Calu3 (cell line): ENCODE measurements at places on chromosomes 5 and 9. TPM values are rescaled to one million over a fixed set of nuclear protein-coding genes. Genes with fewer than 3 reads are reported as not detected.

SSBP2 gene
- total RNA-seq: 15.5 and 18.9 TPM in 2 replicates

HTR1A gene
- total RNA-seq: not detected in 2 replicates

PDZD2 gene
- 0.76 and 0.97 TPM in 2 replicates for total RNA-seq

KYAT1 gene
- total RNA-seq: 3.7 and 4.1 TPM in 2 replicates

GRCh38 chr5:105263515-105263914 lies 1700.9 kb upstream of the NUDT12 start:
- no peak overlapping the region for H3K27ac ChIP-seq
- H3K4me1 ChIP-seq: peaks cover 5% of the 10 kb centered on the region

DNA sequence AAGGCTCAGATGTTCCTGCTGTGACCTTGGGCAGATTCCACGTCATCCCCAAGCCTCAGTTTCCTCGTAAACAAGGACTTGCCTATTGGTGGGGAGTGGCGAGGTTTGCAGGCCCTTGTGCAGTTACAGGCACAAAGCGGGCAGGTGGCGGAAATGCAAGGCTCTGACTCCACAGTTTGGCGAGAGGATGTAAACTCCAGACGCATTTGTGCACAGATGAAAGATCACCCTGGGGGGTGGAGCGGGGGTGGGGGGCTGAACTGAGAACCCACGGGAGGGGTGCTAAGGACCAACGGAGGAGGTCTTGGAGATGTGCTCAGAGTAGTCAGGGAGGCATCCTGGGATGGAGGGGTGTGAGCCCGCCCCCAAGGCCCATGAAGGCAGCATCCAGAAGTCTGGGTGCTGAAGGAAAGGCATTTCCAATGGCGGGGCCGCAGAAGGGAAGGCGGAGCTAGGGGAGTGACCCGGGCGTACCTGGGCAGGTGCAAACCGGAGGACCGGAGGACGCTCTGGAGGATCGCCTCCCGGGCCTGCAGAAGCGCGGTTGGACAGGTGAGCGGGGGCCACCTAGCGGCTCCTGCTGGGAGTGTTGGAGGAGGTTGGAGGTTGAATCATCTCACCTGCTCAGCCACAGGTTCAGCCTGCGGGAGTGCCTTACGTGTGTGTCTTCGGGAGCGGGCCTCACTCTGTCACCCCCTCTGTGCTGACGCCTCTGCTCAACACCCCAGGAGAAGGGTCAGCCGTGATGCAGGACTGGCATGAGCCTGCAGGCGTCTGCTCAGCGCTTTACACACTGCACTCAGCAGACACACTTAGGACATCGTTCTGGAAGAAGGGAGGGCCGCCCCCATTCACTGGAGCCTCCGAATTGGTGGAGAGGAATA lies 1.9 kb upstream of the FIBCD1 start:
- peak overlapping the region; percentile 5 for H3K4me3 ChIP-seq
- peaks cover 79% of the 10 kb centered on the region for H3K27me3 ChIP-seq
- peaks cover 6% of the 10 kb centered on the region for H3K36me3 ChIP-seq
- H3K27ac ChIP-seq: no peak overlapping the region

GRCh38 chr9:81522716-81523551 lies 166.4 kb downstream of the TLE1 start:
- no peaks in the 10 kb centered on the region for H3K36me3 ChIP-seq
- no peaks in the 10 kb centered on the region for H3K27me3 ChIP-seq
- no peak for DNase-seq
- no peak overlapping the region for H3K27ac ChIP-seq
- peaks cover 9% of the 10 kb centered on the region for H3K4me1 ChIP-seq

DNA sequence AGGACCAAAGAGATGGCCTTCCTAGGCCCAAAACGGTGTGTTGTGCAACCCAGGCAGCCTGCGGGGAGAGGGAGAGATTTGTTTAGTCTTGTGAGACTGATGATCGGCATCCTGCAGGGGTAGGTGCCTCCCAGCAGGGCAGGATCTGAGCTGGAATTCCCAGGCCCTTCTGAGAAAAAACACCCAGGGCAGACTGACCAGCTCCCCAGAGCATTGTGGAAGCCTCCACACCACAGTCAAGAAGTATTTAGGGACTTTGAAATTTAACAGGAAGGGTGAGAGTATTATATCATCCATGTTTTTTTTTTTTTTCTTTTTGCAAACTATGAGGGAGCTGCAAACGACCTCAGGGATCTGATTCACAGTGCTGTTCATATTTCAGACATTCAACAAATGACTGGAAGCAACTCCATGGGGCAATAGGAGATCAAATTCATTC lies 104.5 kb upstream of the LHFPL2 start:
- peaks cover 12% of the 10 kb centered on the region for H3K4me1 ChIP-seq
- H3K36me3 ChIP-seq: no peaks in the 10 kb centered on the region
- no peak overlapping the region for H3K4me3 ChIP-seq
- no peak overlapping the region for H3K27ac ChIP-seq

DNA sequence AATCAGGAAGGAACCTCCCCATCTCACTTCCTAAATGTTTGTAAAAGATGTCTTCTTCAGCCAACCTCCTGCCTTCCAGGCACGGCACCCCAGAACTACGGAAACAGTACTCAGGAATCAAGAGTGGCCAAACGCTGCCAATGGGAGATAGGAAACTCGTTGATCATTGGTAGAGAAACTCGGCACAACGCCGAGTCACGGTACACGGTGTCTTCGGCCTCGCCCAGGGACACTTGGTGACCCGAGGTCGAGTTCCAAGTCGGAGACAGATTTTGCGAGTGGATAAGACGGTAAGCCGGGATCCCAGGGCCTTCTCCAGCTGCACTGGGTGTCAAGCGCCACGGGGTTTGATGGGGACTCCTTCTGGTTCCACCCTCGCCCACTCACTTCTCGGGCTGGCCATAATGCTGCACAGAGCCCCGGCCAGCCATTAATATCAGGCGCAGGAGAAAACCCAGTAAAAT lies 343 bp downstream of the KIAA0825 start:
- DNase-seq: peak; percentile 54
- H3K4me3 ChIP-seq: peak overlapping the region; percentile 99
- peaks cover 25% of the 10 kb centered on the region for H3K36me3 ChIP-seq
- peak overlapping the region; percentile 89 for H3K27ac ChIP-seq
- peaks cover 16% of the 10 kb centered on the region for H3K4me1 ChIP-seq
- no peaks in the 10 kb centered on the region for H3K27me3 ChIP-seq

DNA sequence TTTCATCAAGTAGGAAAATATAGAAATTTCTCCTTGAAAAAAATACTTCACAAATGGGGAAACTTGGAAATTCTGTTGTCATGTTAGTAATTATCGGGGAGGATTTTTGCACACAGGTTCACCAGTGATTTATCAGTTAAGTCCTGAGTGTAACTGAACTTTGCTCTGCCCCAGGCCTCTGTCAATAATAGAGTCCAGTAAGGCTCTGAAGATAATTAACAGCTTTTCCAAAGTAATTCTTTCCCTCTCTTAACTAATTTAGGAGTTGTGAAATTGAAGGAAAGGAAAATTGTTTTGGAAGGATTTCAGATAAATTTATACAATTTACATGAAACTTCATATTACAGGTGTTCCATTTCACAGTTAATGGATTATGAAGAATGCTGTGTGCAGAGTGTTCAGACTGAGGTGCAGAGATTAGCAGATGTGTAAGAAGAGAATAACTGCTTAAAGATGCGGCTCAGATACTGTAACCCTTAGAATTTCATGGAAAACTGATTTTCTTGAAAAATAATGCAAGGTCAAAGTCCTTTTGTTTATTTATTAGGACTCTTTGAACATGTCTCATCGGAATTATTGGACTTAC lies 2.9 kb upstream of the AGXT2 start:
- DNase-seq: no peak
- no peaks in the 10 kb centered on the region for H3K36me3 ChIP-seq
- H3K27ac ChIP-seq: no peak overlapping the region
- no peak overlapping the region for H3K4me3 ChIP-seq

DNA sequence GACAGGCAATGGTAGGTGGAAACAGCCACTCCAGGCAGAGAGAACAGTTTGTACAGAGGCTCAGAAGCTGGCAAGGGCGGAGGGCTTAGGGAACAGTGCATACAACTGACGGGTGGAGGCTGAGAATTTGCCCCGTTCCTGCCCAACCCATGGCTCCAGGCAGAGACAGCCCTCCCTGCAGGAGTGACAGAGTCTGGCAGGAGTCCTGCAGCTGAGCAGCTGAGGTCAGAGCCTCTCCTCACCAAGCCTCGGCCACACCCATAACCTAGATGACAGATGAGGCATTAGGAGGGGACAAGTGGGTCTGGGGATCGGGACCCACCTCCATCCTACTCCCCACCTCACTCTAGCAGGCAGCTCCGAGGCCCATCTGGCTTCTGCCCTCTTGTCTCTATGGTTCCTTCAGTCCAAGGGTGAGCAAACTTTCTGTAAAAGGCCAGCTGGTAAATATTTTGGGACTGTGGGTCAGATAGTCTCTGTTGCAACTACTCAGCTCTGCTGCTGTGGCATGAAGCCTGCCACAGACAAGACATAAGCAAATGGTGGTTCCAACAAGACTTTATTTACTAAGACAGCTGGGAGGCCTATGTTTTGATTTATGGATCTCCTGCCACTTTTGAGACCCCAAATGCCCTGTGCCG lies 83.7 kb downstream of the SH3TC2 start:
- no peaks in the 10 kb centered on the region for H3K27me3 ChIP-seq
- H3K4me3 ChIP-seq: no peak overlapping the region
- peak overlapping the region; percentile 33 for H3K27ac ChIP-seq
- H3K4me1 ChIP-seq: peaks cover 62% of the 10 kb centered on the region
- H3K36me3 ChIP-seq: peaks cover 8% of the 10 kb centered on the region

- H3K27me3 ChIP-seq: peaks cover 18% of the 10 kb centered on the region
- H3K36me3 ChIP-seq: no peaks in the 10 kb centered on the region
- no peak overlapping the region for H3K27ac ChIP-seq
- no peak overlapping the region for H3K4me3 ChIP-seq
Observed at GRCh38 chr9:110443866-110444220, 106.2 kb upstream of the TXNDC8 start.

GRCh38 chr9:123927625-123928532 lies 2.0 kb downstream of the DENND1A start:
- H3K27me3 ChIP-seq: no peaks in the 10 kb centered on the region
- H3K4me3 ChIP-seq: peak overlapping the region; percentile 66
- peak overlapping the region; percentile 20 for H3K27ac ChIP-seq
- DNase-seq: no peak
- H3K36me3 ChIP-seq: peaks cover 22% of the 10 kb centered on the region
